ENCODE measurements at places on chromosomes 16 and 17.

DNA sequence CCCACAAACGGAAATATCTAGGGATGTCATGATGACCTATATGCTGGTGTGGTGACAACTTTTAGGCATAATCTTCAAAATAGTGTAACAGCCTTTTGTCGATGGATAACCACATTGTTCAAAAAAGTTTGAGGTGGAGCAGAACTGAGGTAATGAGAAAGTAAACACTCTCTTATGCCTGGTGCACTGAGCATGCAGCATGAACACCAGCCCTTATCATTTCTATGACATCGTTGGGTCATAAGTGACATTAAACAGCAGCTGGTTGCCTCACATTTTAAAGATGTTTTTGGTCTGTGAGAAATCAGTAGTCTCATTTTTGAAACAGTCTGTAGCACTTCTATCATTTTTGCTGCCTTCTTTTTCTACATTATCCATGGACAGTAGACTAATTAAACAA lies 1.8 kb downstream of the KRT23 start:
- no peak for DNase-seq

DNA sequence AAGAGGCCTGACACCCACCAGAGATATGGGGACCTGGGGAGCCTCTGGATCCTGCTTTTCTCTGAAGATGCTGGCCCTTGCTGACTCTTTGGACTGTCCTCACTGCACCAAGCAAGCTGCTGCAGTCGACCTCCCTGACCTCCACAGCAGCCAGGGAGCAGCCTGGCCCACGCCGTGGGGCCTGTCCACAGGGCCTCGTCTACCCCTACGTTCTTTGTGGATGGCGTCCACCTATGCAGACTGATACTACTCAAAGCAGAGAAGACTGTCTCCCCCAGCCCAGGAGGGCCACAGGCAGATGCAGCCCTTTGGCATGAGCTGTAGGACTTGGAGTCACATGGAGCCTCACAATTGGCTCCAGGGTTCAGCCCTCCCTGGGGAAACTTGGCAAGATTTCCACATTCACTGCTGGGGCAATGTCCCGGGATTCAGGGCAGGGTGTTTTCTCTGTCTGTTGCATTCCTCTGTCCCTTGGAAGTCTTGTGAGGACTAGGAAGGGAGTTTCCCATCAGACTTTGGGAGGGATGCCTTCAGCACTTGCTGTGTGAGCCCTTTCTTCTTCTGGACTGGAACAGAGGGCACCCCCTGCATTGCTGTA lies 152.2 kb downstream of the NTN1 start:
- no peak for DNase-seq

- DNase-seq: no peak
These were observed 44.4 kb upstream of the ANKFN1 start for GRCh38 chr17:56108811-56109284.

GRCh38 chr17:82964851-82965341 lies 114.5 kb upstream of the METRNL start:
- DNase-seq: no peak

GRCh38 chr17:72970797-72971196 lies 121.7 kb downstream of the SLC39A11 start:
- no peak for DNase-seq

GRCh38 chr17:78026381-78026780 lies 67.9 kb downstream of the TNRC6C start:
- DNase-seq: no peak

GRCh38 chr16:25052151-25052511 lies 37.0 kb upstream of the ARHGAP17 start:
- DNase-seq: no peak

DNA sequence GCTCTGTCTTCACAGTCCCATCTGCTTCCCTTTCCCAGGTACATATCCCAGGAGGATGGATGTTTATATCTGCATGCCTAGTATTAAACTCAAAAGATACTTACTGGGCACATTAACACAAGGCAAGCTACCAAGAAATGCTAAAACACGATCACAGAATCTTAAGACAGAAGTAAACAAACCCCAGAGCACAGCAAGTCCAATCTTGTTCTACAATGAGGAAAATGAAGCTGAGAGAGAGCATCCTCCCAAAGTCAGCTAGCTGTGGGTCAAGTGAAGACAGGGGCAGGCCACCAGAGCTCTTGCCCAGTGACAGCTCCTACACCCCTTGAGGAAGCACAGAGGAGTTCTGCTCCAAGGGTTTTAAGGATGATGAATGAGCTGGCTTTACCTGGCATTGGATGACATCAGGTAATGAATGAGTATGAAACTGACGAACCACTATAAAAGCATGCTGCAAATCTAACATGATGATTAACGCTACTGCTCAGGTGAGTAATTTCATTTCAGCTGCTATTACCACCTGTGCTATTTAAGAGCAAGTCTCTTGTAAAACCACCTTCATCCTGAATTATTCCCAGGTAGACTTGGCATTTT lies 20.3 kb downstream of the XPO6 start:
- DNase-seq: no peak

GRCh38 chr17:74702116-74702871 lies 10.4 kb downstream of the CD300LF start:
- no peak for DNase-seq

DNA sequence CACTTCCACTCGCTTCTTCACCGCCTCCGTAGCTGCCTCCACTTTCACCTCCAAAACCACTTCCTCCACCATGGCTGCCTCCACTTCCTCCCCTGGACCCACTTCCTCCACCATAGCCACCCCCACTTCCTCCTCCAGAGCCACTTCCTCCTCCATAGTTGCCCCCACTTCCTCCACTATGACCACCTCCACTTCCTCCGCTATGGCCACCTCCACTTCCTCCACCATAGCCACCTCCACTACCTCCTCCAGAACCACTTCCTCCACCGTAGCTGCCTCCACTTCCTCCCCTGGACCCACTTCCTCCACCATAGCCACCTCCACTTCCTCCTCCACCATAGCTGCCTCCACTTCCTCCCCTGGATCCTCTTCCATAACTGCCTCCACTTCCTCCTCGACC lies 4.5 kb downstream of the KRT9 start:
- no peak for DNase-seq

GRCh38 chr17:77311371-77311981 lies 170.7 kb downstream of the SEC14L1 start:
- no peak for DNase-seq

- no peak for DNase-seq
These were observed 23.2 kb downstream of the NT5M start for GRCh38 chr17:17326275-17326875.

DNA sequence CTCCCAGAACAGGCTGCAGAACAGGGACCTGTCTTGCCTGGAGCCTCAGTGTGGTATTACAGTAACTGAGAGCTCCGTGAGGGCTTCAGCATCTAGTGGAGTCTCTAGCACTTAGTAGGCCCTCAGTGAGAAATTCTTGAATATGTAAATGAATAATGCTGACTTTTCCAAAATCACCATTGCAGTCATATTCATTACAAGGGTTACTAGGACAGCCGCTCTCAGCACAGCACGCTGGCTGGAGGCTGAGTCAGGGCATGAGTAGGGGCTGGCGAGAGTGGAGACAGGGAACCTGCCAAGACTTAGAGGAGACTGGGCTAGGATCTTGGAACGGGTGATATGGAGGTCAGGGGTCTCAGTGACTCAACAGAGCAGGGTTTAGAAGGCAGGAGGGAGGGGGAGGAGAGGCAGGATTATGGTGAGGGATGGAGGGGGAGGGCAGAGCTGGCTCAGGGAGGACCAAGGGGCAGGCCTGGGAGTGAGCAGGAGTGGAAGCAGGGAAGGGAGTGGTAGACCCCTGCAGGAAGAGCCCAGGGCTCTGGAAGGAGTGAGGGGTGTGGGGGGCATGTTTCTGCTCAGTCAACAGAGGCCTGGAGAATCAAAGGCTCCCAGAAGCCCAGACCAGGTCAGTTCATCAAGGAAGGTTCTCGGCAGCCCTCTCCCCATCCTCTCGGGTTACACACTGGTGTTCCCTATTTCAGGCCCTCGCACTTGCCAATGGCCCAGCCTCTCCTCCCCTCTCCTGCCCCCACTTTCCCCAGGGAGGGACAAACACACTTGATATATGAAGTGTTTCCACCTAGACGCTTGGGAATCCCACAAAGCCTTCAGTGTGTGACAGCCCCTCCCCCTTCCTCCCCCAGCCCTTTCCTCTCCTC lies 42.3 kb downstream of the FZD2 start:
- peak; percentile 98 for DNase-seq

DNA sequence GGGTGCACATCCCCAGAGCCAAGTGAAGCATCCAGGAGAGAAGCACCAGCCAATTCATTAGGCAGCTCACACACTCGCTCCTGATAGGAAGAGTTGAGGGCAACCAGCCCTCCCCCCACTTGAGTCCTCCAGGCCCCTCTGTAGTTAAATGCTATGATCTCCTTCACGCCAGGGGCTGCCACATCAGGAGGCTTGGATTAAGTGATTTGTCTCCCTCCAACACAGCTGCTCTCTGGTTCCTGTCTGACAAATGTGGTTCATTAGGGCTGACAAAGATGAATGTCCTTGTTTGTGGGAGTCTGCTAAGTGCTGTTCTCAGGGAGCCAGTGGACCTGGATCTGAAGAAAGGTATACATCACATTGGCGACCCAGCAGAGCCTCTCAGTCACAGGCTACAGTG lies 94.5 kb upstream of the WSCD1 start:
- DNase-seq: no peak

DNA sequence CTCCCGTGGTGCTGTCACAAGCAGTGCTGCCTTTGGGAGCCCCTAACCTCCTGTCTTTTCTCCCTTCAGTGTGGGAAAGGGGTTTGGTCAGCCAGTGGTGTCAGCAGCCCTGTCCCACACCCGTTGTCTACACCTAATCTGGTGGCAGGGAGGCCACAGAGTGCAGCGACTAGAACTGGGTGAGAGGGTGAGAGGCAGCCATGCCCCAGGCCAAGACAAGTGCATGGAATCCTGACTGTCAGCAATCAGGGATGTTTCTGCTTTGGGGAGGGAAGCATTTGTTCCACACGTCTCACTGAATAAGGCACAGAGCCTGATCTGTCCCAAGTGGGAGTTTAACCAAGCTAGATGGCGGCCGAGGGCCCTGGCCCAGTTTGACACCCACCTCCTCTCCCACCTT lies 1.4 kb upstream of the ZNF267 start:
- DNase-seq: no peak

DNA sequence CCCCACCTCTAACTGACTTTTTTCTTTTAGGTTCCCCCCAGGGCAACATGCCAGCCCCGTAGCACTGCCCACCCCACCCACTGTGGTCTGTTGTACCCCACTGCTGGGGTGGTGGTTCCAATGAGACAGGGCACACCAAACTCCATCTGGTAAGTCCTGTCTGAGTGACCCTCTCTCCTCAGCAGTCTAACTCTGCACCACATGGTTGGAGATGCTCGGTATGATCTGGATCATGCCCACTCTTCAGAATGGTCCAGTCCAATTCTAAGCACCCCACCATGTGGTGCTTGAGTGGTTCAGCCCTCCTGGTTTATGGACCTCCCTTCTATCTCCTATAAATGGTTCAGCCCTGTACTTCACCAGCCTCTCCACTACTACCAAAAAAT lies 5.9 kb downstream of the KDM6B start:
- DNase-seq: peak; percentile 45

- DNase-seq: no peak
These were observed 129.6 kb downstream of the MRM1 start for GRCh38 chr17:36730857-36731490.

DNA sequence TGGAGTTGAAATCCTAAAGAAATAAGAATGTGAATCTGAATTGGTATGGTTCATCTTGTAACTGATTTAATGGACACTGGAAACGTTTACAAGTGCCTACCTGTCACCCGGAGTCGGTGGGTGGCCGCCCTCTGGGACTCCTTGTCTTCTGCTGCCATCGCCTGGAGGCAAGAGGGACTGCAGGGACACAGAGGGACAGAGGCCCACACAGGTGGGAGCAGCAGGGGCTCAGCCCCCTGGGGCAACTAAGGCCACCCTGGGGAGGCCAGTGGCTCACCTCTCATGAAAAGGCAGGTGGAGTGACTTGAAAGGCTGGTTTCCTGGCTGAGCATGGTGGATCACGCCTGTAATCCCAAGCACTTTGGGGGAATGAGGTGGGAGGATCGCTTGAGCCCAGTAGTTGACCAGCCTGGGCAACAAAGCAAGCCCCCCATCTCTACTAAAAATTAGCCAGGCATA lies 23.2 kb downstream of the TMEM92 start:
- DNase-seq: peak; percentile 63

- DNase-seq: peak; percentile 53
These were observed 5.9 kb upstream of the XYLT1 start for GRCh38 chr16:17476414-17477259.

DNA sequence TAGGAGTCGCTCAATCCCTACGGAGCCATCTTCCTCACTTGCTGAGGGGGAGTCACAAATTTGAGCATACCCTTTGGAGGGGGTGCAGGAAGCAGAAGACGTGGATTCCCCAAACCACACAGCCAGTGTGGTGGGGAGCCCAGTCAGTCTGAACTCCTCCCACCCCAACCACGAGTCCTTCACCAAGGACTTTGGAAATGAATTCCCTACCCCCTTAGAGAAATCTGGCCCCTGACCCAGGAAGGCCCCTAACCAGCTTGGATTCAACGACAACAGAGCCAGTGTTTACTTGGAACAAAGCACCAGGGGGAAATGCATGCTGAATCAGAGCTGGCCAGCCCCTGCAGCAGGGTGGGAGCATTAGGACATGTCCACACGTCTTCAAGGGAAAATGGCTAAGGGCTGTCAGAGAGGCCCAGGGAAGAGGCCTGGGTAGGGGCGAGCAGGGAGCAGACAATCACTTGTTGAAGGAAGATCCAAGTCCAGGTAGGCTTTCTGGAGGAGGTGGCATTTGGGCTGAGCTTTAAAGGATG lies 5.5 kb upstream of the TMEM92 start:
- DNase-seq: no peak

DNA sequence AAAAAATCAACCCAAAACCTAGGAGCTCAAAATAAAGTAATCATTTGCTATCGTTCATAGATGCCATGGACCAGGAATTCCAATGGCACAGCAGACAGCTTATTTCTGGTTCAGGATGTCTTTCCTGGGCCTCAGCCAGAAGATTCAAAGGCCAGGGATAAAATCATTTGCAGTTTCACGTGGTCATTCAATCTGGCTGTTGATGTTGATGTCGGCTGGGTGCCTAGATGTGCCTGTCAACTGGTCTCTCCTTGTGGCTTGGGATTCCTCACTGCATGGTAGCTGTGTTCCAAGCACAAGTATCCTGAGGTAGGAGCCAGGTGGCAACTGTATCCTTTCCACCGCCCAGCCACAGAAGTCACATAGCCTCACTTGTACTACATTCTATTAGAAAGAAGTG lies 10.7 kb upstream of the EPX start:
- DNase-seq: no peak

- DNase-seq: no peak
These were observed 1.4 kb downstream of the OSBPL7 start for GRCh38 chr17:47820033-47820789.

GRCh38 chr17:79008666-79009387 lies 737 bp downstream of the CANT1 start:
- no peak for DNase-seq

DNA sequence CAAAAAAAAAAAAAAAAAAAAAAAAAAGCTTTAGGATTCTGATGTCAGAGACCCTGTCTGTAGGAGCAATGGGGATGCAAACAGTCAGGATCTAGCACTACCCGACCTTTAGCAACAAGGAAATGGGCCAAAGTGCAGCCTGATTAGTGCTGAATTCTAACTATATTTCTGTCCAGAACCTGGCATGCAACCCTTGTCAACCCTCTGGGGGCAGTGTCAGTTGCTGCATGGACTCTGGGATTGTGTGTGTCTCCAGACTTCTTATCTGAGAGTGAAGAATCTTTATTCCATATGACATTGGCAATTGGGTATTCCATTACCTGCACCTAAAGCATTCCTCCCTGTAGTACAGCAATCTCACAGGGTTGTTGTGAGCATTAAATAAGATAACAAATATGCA lies 120.3 kb upstream of the CRHR1 start:
- DNase-seq: no peak

GRCh38 chr16:84544031-84544773 lies 39.7 kb upstream of the MEAK7 start:
- no peak for DNase-seq

Measured in fibroblast of the conjunctiva (primary cell).